ENCODE measurements at places on chromosomes 13 and 19.
A peak's percentile ranks its signal among the peaks of the same experiment; 100 is the strongest.

DNA sequence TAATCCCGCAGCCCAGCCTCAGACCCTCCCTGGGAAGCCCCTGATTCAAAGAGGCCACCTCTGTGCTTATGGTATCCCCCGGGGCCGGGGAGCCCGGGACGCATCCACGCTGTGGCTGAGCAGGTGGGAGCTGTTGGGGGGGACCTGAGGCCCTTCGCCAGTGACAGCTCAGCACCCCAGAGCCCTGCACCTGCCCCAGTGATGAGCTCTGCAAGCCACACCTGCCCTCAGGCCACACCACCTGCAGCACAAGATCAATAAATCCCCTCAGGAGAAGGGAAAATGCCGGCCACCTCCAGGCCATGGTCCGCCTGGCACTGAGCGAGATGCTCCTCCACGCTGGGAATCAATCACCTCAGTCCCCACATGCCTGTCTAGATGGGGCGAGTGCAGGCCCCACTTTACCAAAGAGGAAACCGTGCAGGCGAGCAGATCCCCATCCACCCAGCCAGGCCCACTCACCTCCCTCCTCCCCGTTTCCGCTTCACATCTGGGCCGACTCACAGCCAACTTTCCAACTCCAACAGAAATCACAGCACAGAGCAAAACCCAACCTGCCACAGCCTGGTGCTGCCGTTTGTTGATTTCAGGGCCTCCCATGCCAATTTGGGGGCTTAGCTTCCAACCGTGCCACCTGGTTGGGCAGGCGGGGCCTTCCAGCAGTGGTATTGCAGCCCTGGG is 12.8 kb downstream of the MOB3A start:
- DNase-seq: peak; percentile 76

GRCh38 chr19:34480491-34480890 is 1.1 kb upstream of the WTIP start:
- no peak for DNase-seq

DNA sequence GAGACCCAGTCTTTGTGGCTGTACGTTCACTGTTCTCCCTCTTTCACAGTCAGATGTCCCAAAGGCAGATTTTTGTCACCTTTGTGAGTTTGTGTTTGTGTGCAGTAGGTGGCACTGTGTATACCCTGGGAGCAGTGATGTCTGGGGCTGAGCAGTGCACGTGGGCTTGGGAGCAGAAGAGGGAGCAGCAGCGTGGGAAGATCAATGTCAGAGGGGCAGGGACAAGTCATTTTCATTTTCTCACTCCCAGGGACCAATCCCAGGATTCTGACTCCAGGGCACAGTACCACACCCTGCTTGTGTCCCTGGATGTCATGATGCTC is 2.0 kb upstream of the PSG6 start:
- no peak for DNase-seq

- no peak for DNase-seq
Measured at GRCh38 chr19:30898353-30899103, 450.7 kb downstream of the TSHZ3 start.

GRCh38 chr13:90355162-90355751 is 992.2 kb upstream of the MIR17HG start:
- no peak for DNase-seq

GRCh38 chr13:93927431-93927830 is 552.1 kb downstream of the DCT start:
- DNase-seq: no peak

- no peak for DNase-seq
Measured at GRCh38 chr13:77946522-77946921, 27.9 kb upstream of the EDNRB start.

DNA sequence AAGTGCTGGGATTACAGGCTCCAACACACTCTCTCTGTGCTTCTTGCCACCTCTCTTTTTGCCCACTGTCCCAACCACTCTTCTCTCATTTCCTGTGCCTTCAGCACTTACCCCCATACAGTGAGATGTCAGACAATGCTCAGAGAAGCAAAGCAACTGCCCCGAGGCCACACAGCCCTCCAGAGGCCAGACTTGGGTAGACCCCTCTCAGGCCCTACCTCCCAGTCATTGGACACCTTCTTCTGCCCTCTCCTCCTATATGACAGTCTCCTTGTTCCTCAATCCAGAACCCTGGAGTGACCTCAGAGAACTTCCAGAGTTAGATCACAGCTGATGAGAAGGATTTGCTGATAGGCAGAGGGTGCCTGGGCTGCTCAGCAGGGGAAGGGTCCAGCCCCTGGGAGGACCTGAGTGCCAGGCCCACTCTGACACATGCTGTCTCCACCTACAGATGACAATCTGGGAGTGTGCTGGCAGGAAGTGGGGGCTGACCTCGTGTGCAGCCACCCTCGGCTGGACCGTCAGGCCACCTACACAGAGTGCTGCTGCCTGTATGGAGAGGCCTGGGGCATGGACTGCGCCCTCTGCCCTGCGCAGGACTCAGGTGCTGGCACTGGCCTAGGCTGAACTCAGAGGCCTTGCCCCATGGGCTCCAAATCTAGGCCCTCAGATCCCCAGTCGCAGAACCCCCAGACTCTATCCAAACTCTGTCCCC is 24.4 kb downstream of the LTBP4 start:
- no peak for DNase-seq

DNA sequence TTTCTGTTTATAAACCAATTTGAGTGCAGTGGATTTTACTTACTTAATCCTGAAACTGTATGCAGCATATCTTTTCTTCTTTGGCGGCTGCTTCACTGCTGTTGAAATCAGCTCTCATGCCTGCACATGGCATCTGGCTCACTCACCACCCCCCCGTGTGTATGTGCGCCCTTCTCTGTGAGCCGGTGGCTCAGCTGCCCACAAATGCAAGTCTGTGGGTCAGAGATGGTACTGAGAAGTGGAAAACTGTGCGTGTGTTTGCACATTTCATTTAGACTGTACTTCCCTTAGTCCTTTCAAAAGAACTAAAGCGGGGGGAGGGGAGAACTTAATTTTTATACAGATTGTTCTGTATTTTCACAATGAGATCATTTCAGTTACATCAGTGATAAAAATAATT is 307.6 kb downstream of the SHISA2 start:
- DNase-seq: no peak
